ENCODE measurements at places on chromosomes 1 and 21. TPM values are rescaled to one million over a fixed set of nuclear protein-coding genes. Genes with fewer than 3 reads are reported as not detected.

The CRB1 gene
- polyA plus RNA-seq: 0.25 TPM

DNA sequence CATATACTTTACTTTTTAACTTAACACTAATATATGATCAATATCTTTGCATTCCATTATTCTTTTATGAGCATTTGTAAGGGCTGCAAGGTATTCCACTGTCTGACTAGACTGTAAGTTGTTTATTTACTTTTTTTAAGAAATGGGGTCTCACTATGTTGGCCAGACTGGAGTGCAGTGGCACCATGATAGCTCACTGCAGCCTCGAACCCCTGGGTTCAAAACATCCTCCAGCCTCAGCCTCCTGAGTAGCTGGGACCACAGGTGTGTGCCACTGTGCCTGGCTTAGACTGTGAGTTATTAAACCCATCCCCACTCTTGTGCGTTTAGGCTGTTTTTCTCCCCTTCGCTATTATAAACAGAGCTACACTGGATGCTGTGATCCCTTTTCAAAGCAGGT is 6.7 kb upstream of the KIF26B start:
- DNase-seq: no peak

The SYPL2 gene
- 9.0 TPM for polyA plus RNA-seq

DNA sequence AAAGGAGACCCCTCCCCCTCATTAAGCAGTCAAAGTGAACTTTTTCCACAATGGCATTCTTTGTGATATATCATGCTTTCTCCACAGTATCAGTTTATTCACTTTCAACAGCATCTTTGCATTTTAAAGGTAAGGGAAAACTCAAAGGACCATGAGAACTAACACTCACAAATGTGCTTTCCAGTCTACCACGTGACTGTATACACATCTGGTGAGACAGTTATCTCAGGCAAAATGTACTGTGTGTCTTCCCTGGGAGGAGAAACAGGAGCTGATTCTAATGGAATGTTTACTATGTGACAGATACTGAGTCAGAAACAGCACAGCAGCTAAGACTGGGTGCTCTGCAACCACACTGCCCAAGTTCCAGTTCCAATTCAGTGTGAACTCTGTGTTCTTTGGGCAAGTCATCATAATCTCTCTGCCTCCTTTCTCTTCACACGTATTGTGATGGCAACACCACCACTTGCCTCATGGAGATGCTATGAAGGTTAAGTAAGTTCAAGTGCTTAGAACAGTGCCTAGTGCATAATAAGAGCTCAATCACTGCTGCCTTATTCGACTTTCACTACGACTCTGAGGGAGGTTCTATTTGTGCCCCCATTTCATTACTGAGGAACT is 79.0 kb downstream of the SLC45A1 start:
- DNase-seq: no peak

GRCh38 chr1:32438136-32438535 is 26.7 kb upstream of the ZBTB8B start:
- no peak for DNase-seq

DNA sequence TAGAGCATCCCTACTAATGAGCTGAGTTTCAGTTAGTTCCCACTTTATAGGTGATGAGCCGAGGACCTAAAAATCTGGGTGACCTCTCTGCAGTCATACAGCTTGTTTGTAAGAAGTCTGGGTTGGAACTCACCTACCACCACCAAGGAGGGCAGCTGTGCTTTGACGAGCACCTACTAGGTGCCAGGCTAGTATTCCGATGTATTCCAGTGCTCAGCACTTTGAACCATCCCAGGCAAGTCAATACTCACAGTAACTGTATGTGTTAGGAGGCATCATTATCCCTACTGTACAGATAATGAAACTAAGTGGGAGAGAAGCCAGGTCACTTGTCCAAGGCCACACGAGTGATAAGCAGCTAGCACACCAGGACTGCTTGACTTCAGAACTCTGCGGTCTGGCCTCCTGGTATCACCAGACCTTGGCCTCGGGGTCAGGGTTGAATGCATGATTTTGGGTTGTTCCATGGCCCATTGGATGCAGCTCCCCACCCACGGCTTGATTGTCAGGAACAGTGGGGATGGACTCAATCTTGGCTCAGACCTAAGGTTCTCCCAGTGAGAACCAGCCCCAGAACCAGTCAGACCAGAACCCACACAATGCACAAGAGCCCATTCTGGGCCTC is 20.7 kb downstream of the ECE1 start:
- DNase-seq: no peak

- DNase-seq: no peak
Observed at GRCh38 chr21:36847189-36847588, 119.3 kb downstream of the HLCS start.

DNA sequence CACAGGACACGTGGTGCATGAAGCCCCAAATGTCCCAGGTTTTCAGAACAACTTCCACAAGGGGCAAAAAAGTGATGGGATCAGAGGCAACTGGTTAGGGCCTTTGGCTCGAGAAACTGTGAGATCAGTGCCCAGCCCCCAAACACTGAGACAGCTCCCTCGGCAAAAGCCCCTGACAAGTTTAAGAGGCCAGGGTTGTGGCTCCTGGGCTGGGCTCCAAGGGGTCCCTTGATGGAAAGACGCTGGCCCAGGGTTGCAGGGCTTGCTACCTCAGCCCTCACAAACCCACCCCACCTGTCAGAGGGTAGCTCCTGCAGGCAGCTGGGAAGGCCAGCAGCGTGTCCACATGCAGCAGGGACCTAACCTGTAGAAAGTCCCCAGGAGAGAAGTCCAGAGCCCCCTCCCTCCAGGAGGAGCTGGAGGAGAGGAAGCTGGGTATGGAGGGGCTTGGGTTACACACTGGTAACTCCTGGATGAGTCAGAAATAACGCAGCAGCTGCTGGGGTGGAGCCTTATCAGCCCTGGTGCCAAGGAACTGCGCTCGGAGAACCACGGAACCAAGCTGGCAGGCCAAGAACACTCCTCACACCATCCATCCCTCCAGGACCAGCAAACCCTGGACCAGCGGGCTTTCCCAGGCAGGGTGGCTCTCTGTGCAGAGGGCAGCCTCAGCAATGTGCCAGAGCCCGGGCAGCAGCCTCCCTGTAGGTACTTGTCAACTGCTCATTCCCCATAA is 37.5 kb downstream of the CTNNBIP1 start:
- DNase-seq: no peak

The TACSTD2 gene
- 8.5 TPM for polyA plus RNA-seq

DNA sequence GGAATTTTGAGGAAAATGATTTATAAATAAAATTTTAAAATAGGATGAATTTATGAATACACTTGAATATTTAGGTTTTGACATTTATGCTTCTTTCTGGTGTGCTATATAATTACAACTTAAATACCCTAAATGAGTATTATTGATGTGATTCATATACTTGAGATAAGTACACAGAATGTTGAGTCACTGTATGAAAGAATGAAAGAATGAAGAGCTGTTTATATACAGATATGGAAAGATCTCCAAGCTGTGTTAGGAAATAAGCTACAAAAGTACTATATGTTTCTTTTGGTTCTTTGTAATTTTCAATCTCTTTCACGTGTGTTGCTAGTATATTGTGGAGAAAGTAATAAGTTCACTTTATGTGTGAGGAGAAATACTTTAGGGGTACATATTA is 147.2 kb downstream of the RASAL2 start:
- no peak for DNase-seq

GRCh38 chr1:245397771-245398170 is 243.0 kb downstream of the KIF26B start:
- DNase-seq: no peak

The PLCH2 gene
- 5.8 TPM for polyA plus RNA-seq

The SLC6A17 gene
- 0.04 TPM for polyA plus RNA-seq

- DNase-seq: no peak
Observed at GRCh38 chr21:34835526-34835925, 166.7 kb downstream of the CLIC6 start.

The RHBDL2 gene
- 1.4 TPM for polyA plus RNA-seq

The RGS8 gene
- polyA plus RNA-seq: not detected
